ENCODE measurements at places on chromosomes 2 and 18. TPM values are rescaled to one million over a fixed set of nuclear protein-coding genes. Genes with fewer than 3 reads are reported as not detected.

EPG5 gene
- polyA plus RNA-seq, result 13.0 TPM

EPHA4 gene
- polyA plus RNA-seq, result 9.6 TPM

DNA sequence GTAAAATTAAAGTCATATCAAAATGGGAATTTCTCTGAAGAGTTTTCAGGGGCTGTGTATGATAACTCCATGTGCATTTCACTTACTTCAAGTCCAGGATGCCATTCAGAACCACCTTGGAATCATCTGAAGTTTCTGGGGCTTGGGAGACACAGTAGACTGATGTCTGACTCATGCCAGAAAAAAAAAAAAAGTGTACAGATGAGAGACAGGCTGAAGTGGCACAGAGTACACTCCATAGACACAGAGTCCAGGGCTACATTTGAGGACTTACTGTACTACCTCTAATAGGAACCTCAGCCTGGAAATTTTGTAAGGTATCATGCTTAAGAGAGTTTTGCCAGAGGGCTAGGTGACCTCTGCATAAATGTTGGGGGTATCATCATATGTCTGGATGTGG, 92.0 kb downstream of the SS18 start:
- no peak for DNase-seq

GRCh38 chr18:43170586-43170985, 55.1 kb upstream of the RIT2 start:
- no peak for DNase-seq

- DNase-seq, result peak; percentile 73
Measured at GRCh38 chr2:157899125-157899839, 23.2 kb upstream of the ACVR1 start.
